ENCODE measurements at places on chromosomes 1 and 21. TPM values are rescaled to one million over a fixed set of nuclear protein-coding genes. Genes with fewer than 3 reads are reported as not detected.

KCNJ10 gene
- total RNA-seq = 0.36 TPM

LY9 gene
- 0.36 TPM for total RNA-seq

RNF186 gene
- not detected for total RNA-seq

SPAG17 gene
- total RNA-seq = not detected

DAB1 gene
- 0.68 TPM for total RNA-seq

- no peak overlapping the region for H3K27ac ChIP-seq
- no peaks in the 10 kb centered on the region for H3K27me3 ChIP-seq
- H3K4me1 ChIP-seq = no peaks in the 10 kb centered on the region
- peak; percentile 36 for DNase-seq
Observed at GRCh38 chr1:247291833-247292561, 36.1 kb downstream of the VN1R5 start.

DNA sequence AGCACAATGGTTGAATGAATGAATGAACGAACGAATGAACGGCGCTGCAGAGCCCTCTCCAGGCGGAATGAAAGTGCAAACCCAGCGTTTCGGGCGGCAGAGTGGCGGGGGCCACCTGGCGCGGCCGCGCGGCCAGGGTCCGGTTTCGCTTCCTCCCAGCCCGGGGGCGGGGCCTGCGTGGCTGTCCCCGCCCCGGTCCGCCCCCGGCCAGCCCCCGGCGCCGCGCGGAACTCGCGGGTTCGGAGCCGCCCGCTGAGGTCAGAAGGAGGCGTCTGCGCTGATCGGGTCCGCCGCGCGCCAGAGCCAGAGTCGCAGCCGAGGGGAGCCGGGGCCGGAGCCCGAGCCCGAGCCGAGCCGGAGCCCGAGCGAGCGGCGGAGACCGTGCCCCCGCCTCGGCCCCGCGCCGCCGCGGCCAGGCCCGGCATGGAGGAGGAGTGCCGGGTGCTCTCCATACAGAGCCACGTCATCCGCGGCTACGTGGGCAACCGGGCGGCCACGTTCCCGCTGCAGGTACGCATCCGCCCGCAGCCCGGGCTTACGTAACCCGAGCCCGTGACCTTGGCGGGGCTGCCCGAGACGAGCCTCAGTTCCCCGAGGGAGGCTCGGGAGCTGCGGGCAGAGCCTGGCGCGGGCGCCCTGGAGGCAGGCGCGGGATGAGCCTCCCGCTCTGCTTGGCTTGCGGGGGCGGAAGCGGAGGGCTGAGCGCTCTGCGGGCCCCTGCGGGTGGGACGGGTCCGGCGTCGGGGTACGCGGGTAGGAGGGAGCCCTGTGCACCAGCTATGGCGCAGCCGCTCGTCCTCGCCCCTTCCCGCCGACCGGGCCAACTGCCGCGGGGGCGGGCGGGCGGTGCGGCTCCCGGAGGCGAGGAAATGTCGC is at the start of gene PDXK:
Gene PDXK (plus strand): TSS at position 258 of the 876 bp plus-strand sequence. CDS start 166 bp downstream, at position 424.
- peak; percentile 92 for DNase-seq
- H3K36me3 ChIP-seq = no peaks in the 10 kb centered on the region
- no peaks in the 10 kb centered on the region for H3K27me3 ChIP-seq
- peak within 1 kb of the TSS; percentile 94 for H3K4me3 ChIP-seq

DNA sequence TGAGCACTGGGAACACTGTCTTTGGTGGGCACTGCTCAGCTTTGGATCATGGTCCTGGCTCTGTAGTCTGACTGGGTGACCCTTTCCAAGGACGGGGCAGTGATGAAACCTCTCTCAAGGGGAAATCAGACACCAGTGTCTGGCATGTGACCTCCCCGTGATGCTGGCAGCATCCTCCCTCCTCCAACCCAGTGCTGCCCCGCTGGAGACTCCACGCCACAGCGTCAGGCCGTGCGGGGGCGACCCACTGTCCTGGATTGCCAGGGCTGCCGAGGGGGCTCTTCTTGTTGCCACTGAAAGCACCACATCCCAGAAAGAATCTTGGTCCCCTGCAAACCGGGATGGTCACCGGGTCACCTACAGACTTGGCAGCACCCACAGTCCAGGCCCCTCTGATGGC is 146.4 kb upstream of the ARHGEF16 start:
- DNase-seq = no peak
- H3K36me3 ChIP-seq = no peaks in the 10 kb centered on the region
- no peak overlapping the region for H3K27ac ChIP-seq
- H3K4me3 ChIP-seq = no peak overlapping the region
- H3K4me1 ChIP-seq = peaks cover 8% of the 10 kb centered on the region

DNA sequence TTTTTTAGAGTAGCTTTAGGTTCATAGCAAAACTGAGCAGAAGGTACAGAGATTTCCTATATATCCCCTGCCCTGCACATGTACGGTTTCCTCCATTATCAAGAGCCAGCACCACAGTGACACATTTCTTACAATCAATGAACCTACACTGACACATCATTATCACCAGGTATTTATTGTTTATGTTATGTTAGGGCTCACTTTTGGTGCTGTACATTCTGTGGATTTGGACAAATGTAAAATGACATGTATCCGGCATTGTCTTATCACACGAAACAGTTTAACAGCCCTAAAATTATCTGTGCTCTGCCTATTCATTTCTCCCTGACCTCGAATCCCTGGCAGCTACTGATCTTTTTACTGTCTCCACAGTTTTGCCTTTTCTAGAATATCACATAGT is 93.7 kb upstream of the DPH5 start:
- H3K4me1 ChIP-seq = no peaks in the 10 kb centered on the region
- H3K4me3 ChIP-seq = no peak overlapping the region
- no peaks in the 10 kb centered on the region for H3K27me3 ChIP-seq
- DNase-seq = no peak

- no peaks in the 10 kb centered on the region for H3K36me3 ChIP-seq
- H3K4me3 ChIP-seq = no peak overlapping the region
- no peaks in the 10 kb centered on the region for H3K4me1 ChIP-seq
Observed at GRCh38 chr1:40620150-40620549, 45.3 kb downstream of the RIMS3 start.

DNA sequence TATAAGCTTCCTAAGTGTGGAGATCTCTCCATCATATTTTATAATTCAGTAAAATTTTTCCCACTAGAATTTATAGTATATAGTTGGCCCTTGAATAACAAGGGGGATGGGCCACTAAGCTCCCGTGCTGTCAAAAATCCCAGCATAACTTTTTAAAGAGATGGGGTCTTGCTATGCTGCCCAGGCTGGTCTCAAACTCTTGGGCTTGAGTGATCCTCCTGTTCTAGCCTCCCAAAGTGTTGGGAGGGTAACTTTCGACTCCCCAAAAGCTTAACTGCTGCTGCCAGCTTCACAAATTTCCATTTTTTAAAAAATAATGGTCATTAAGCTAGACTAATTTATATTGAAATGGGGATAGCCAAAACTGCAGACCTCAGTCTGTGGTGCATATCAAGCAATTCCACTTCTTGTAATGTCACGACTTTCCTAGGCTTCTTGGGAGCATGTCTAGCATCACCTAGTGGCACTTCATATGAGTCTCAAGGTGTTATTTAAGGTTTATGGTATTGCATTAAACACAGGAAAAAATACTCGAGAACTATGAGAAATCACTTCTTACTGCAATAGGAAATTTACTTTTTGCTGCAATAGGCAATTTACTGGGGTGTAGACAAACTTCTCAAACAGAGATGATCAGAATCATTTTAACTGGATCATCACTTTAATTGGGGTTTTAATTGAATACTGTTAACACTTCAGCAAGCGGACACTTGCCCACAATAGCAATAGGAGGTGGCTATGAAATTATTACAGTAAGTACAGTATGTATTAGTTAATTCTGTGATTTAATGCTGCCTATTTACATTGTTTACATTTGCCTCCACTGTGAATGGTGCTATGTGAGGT is 19.3 kb upstream of the ACTA1 start:
- H3K27ac ChIP-seq = no peak overlapping the region
- no peaks in the 10 kb centered on the region for H3K4me1 ChIP-seq
- H3K4me3 ChIP-seq = no peak overlapping the region
- H3K27me3 ChIP-seq = no peaks in the 10 kb centered on the region

All from sigmoid colon (tissue), 7 donors.